ENCODE measurements at places on chromosomes 2 and 18.

DNA sequence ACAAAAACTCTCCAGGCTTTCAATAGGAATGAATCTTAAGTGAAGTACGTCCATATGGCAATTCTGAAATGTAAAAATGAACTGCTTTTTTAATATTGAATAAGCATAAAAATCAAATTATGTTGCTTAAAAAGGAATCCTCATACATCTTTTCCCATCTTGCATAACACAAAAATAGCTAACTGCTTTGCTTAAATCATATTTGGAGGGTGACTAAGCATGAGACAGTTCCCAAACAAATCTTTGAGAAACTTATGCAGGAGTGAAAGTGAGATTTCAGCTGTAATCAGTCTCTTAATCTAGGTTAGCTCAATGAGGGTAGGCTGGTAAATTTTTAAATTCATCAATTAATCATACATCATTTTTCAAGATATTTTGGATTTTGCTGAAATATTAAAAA, 111.5 kb downstream of the MBD5 start:
- no peak overlapping the region for H3K27ac ChIP-seq
- no peak for DNase-seq
- H3K4me3 ChIP-seq, result no peak overlapping the region
- peaks cover 4% of the 10 kb centered on the region for H3K4me1 ChIP-seq

- H3K27me3 ChIP-seq, result no peaks in the 10 kb centered on the region
- H3K36me3 ChIP-seq, result no peaks in the 10 kb centered on the region
- DNase-seq, result no peak
- H3K4me3 ChIP-seq, result no peak overlapping the region
- no peak overlapping the region for H3K27ac ChIP-seq
These were observed 73.6 kb downstream of the BOD1L2 start for GRCh38 chr18:57220480-57220879.

DNA sequence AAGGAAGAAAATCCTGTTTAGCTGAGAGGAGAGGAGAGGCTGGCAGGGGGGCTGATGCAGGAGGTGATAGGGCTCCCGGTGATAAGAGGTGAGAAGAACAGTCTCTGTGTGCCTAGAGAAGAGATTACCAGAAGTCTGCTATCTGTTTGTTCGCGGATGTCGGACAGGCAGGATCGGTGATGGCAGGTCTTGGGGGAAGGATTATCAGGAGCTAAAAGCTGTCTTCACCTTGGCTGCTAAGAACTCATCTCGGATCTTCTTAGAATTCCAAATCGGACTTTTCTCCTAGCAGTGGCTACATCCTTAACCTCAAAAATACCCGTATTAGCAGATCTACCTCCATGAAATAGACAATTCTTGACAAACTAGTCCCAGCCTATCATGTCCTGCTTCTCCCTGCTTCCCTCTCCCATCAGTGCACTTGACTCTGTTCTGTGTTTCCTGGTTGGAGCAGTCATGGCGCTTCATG, 282.1 kb upstream of the TRIB2 start:
- DNase-seq, result no peak
- H3K4me3 ChIP-seq, result no peak overlapping the region
- no peaks in the 10 kb centered on the region for H3K4me1 ChIP-seq
- H3K27me3 ChIP-seq, result no peaks in the 10 kb centered on the region

DNA sequence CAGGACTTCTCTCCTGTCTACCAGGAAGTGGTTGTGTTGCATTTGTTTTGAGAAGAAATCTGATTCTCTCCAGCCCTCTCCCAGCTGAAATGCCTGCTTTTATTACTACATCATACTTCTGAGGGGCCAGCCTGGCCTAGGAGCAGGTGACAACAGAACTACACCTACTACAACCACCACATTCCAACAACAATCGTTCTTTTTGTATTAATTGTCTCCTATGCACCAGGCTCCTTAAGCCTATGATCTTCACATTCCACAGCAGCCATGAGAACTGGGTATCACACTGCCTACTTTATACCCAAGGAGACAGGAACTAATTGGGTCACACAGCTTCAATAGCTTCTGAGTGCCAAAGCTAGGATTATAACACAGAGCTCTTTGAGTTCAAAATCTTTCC, 167.7 kb downstream of the TDRD15 start:
- no peaks in the 10 kb centered on the region for H3K27me3 ChIP-seq
- no peak overlapping the region for H3K4me3 ChIP-seq
- H3K36me3 ChIP-seq, result no peaks in the 10 kb centered on the region
- H3K4me1 ChIP-seq, result peaks cover 4% of the 10 kb centered on the region
- no peak overlapping the region for H3K27ac ChIP-seq

Data from uterus (tissue), 4 donors.